A549 treated with GW870086 at 1 μM for 4 hours (cell line): ENCODE measurements at places on chromosomes 11 and 22. TPM values are rescaled to one million over a fixed set of nuclear protein-coding genes. Genes with fewer than 3 reads are reported as not detected.

Gene HOATZ
- not detected in 5 replicates for total RNA-seq

Gene MS4A4E
- not detected in 5 replicates for total RNA-seq

Gene ZNF280A
- 3.1 to 3.8 TPM (median 3.5 TPM) in 5 replicates for total RNA-seq

Gene LARGE2
- 2.0 to 3.4 TPM (median 2.9 TPM) in 5 replicates for total RNA-seq

Gene OVOL1
- total RNA-seq = 0.05 to 0.09 TPM (median 0.08 TPM) in 3 of 5 replicates, not detected in the others
